ENCODE measurements at places on chromosomes 6 and 20.
A peak's percentile ranks its signal among the peaks of the same experiment; 100 is the strongest.

GRCh38 chr6:12230523-12230922 is 59.6 kb upstream of the EDN1 start:
- DNase-seq = no peak

- no peak for DNase-seq
Observed at GRCh38 chr6:169915769-169916550, 164.5 kb downstream of the ERMARD start.

- DNase-seq = no peak
Observed at GRCh38 chr20:51354769-51355319, 187.7 kb downstream of the NFATC2 start.

DNA sequence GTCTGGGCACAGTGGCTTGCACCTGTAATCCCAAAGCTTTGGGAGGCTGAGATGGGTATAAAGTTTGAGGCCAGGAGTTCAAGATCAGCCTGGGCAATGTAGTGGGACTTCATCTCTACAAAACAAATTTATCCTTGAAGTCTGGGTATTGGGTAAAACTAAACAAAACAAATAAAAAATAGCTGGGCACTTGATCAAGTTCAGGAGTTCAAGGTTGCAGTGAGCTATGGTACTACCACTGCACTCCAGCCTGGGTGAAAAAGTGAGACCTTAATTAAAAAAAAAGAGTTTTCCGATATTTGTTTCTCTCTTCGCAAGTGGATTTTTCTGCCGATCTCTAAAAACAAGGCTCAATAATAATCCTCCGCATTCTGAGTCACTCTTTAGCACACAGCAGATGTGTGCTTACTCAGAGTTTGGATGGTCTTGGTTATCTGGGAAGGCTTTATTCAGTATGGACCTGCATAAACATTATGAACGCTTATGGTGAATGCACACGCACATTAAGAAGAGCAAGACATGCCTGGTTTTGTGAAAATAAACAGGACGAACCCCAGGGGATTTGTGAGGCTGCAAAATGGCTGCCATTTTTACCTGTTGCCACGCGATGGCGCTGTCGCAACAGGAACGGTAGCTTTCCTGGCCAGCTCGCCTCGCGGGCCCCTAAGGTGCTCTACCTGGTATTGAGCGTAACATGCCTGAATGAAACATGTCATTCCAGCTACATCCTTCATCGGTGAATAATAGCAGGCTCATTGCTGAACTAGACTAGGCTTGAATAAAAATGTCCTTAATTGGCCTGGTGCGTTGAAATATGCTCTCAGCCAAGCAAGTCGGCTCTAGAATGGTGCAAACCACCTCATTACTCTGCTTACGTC is 6.0 kb downstream of the OPN5 start:
- DNase-seq = peak; percentile 75

GRCh38 chr6:1708820-1709219 is 99.1 kb downstream of the FOXC1 start:
- no peak for DNase-seq

- DNase-seq = peak; percentile 18
Observed at GRCh38 chr6:157059781-157060180, 263.5 kb downstream of the TMEM242 start.

DNA sequence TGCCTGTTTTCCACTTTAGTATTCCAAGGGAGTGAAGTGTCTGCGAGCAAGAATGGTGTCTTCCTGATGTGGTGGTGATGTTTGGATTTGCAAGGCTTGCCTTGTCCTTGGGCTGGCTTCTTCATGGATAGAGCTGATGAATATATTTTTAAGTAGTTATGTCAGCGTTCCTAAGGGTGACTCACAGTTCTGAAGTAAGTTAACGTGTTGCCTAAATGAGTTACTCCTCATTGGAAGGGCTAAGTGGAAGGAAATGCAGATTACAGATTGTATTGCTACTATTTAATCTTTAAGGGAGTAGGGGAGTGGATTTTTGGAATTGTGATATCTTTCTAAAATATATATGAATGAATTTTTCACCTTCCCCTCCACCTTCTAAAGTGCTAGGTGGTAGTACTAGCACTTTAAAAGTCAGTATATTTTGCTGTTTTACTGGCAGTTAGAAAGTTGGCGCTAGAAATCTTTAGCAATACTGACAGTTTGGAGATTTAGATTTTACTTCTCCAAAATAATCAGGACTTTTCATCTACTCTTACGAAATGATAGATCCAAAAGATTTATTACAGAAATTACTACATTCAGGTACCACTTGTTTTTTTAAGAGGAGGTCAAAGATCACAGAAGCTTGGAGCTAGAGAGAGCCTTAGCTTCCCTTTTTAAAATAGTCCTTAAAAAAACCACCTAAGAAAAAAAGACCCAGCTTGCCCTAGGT is 197.4 kb downstream of the JARID2 start:
- DNase-seq = no peak

DNA sequence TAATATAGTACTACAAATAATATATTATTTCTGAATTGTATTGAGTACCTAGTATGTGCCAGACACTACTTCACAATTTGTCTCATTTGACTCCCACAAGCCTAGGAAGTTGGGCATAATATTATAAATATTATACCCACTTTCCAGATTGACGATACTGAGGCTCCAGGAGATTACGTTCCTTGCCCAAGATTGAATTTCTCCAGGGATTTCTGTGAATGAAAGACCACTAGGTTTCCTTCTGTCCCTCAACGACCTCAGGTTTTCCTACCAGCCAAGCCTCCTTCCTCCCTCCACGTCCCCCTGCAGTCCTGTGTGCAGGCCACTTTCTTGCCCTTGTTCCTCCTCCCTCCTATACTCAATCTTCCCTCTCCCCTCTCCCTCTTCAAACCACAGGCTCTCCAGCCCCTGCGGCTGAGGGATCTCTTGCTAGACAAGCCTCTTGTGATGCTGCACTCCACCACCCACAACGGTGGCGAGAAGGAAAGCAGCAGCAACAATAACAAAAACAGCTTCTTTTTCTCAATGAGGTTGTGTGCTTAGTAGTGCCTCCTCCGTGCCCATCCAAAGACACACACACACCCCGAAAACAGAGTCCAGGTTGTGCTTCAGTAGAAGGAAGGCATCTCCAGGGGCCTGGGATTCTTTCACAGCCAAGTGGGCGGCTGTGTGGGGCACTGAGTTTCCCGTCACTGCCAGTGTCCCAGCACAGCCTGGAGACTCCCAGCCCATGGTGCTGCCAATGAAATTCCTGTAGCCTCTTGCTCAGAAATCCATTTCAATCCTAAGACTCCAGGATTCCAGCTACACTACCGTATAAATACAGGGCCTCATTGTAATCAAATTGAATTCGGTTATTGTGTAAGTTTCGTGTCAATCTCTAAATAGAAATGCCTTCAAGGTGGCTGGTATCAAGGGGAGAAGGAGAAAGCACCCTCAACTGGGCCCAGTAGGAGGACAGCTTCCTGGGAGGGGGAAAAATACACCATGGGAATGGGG is 94.4 kb downstream of the NCR2 start:
- DNase-seq = no peak

DNA sequence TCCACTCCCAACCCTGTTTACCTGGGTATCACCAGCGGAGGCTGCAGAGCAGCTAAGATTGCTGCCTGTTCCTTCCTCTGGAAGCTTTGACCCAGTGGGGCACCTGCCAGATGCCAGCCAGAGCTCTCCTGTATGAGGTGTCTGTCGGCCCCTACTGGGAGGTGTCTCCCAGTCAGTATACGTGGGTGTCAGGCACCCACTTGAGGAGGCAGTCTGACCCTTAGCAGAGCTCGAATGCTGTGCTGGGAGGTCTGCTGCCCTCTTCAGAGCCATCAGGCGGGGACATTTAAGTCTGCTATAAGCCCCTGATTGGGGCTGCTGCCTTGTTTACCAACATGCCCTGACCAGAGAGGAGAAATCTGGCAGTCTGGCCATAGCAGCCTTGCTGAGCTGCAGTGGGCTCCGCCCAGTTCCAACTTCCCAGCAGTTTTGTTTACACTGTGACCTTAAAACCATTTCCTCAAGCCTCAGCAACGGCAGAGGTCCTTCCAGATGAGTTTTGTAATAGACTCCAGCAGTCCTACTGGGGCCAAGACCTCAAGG is 2.8 kb downstream of the RAET1E start:
- DNase-seq = no peak

GRCh38 chr6:41986339-41986738 is 44.7 kb upstream of the CCND3 start:
- no peak for DNase-seq

GRCh38 chr6:122872311-122872710 is 83.3 kb downstream of the SMPDL3A start:
- DNase-seq = no peak

DNA sequence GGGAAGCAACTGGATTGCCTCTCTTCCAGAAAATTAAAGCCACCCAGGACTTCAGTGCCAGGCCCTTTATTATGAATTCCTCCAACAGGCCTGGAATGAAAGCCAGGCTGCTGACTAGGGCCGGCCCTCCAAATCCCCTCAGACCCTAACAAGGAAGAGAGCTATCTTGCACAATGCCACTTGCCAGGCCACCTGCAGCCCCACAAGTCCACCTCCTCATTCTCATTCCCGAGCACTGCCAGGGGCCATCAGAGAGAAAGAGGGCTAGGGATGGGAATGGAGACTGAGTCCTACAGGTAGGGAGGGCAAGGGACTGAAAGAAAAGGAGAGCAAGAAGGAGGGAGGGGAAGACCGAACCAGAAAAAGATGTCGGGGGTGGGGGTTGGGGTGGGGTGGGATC is 86.5 kb downstream of the MRPL14 start:
- DNase-seq = no peak

DNA sequence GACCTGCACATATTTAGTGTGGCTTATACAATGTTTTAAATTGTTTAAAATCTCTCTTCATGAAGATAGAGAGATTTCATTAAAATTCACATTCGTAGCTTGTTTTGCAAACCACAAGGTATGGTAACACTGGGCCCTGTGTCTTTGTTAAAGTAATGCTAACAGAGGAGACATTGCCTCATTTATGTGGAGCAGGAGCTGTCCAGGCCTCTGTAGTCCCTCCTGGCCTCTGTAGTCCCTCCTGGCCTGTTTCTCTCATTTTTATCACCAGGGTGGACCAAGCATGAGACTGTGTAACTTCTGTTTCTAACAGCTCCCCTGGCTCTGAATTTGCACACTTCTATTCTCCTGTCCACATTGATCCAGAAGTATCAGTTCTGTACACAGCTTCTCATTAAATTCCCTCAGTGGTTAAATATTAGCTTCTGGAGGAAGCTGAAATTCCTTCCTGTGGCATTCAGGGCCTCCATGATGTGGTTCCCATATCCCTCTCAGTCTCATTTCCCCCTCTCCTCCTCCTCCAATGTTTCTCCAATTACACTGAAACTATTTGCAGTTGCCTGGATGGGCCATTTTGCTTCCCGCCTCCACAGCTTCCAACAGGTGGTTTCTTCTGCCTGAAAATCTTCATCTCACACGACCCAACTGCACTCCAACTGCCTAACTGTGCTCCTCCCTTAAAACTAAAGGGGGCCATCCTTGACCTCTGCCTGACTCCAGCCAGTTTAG is 340.4 kb downstream of the SYNE1 start:
- no peak for DNase-seq

DNA sequence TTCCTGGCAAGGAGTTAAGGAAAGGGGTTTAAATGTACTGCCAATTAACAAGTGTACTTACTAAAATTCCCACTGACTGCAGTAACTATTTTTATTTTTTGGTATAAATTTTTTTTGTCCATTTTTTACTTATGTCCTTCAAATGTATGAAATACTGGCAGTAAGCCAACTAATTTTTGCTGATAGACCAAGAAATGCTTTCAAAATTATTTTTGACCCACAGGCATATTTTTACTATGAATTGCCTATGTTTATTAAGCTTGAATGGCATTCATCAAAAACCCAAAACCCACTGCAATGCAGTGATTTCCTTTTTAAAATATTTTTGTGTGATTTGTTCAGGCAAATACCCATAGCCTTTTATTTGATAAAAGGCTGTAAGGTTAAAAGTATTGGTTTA is 560.1 kb downstream of the UTRN start:
- no peak for DNase-seq

DNA sequence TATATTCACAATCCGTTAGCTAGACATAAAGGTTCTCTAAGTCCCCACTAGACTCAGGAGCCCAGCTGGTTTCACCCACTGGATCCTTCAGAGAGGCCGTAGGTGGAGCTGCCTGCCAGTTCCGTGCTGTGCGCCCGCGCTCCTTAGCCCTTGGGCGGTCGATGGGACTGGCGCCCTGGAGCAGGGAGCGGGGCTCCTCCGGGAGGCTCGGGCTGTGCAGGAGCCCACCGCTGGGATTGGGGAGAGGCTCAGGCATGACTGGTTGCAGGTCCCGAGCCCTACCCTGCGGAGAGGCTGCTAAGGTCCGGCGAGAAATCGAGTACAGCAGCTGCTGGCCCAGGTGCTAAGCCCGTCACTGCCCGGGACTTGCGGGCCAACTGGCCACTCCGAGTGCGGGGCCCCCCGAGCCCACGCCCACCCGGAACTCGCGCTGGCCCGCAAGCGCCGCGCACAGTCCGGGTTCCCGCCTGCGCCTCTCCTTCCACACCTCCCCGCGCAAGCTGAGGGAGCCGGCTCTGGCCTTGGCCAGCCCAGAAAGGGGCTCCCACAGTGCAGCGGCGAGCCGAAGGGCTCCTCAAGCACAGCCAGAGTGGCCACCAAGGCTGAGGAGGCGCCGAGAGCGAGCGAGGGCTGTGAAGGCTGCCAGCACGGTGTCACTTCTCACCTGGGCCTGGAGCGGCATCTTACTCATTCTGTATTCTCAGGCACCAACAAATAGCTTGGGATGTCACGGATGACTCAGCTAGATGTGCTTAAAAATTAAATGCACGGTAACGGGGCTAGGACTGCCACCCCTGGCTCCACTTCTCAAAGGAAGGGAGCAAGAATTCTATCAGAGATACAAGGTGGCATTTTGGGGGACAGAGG is 44.1 kb downstream of the IRF4 start:
- no peak for DNase-seq

DNA sequence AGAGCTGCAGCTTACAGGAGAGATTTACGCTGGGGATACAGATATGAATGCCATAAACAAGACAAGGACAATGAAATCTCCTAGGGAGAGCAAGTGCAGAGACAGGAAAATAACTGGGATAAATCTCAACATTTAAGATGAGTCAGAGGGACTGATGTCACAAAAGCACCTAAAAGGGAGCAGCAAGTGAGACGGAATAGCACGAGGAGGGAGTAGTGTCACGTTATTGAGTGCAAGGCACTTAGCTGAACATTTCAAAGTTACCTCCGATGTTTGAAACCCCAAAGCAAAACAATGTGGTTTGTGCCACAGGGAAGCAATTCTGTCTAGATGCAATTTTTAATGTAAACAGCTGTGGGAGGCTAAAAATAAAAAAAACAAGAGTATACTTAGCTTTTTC is 1131.7 kb upstream of the EYS start:
- DNase-seq = no peak

DNA sequence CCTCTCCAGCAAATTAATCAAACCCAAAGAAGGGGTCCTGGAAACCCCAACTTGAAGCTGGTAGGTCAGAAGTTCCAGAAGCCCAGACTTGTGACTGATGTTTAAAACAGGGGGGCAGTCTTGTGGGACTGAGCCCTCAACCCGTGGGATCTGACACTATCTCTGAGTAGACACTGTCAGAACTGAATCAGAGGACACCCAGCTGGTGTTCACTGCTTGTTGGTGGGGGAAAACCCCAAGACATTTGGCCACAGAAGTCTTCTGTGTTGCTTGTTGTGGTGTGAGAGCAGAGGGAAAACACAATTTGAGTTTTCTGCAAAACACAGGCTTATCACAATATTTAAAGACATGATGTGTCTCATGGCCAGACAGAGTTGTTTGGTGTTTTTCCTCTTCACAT is 29.9 kb downstream of the KIF13A start:
- DNase-seq = no peak
